Small intestine (tissue), 16 donors: ENCODE measurements at places on chromosomes 7 and 10. TPM values are rescaled to one million over a fixed set of nuclear protein-coding genes. Genes with fewer than 3 reads are reported as not detected.

The PIK3CG gene
- 1.1 TPM for polyA plus RNA-seq

The CLRN3 gene
- polyA plus RNA-seq = 150 TPM

The MRC1 gene
- 23.3 TPM for polyA plus RNA-seq

The ENKUR gene
- 1.3 TPM for polyA plus RNA-seq

The TCTN3 gene
- polyA plus RNA-seq = 59.3 TPM

The IL6 gene
- polyA plus RNA-seq = 4.9 TPM
